ENCODE measurements at places on chromosomes 12 and 14. TPM values are rescaled to one million over a fixed set of nuclear protein-coding genes. Genes with fewer than 3 reads are reported as not detected.

PLEKHH1 gene
- 75.6 TPM for total RNA-seq

FAIM2 gene
- total RNA-seq, result 0.56 TPM

KLRC1 gene
- not detected for total RNA-seq

MMP14 gene
- 109 TPM for total RNA-seq

DYRK4 gene
- total RNA-seq, result 17.9 TPM

GALNT8 gene
- total RNA-seq, result 0.59 TPM

UBR7 gene
- 38.2 TPM for total RNA-seq

AMIGO2 gene
- 2.6 TPM for total RNA-seq

TAS2R9 gene
- not detected for total RNA-seq

KLHDC1 gene
- 3.5 TPM for total RNA-seq

OAS2 gene
- 2.6 TPM for total RNA-seq

PTGDR gene
- total RNA-seq, result 0.93 TPM

TAS2R7 gene
- total RNA-seq, result not detected

PAH gene
- not detected for total RNA-seq

All from suprapubic skin (tissue), 4 donors.